Right ventricle myocardium inferior (tissue), 1 donor: ENCODE measurements at places on chromosomes 11 and 22. TPM values are rescaled to one million over a fixed set of nuclear protein-coding genes. Genes with fewer than 3 reads are reported as not detected.

HEPN1 gene
- not detected for total RNA-seq

OR8D1 gene
- not detected for total RNA-seq

TEX54 gene
- total RNA-seq = not detected

CCND1 gene
- total RNA-seq = 145 TPM

TMEM191B gene
- 1.0 TPM for total RNA-seq

BRMS1 gene
- total RNA-seq = 14.6 TPM

CRYBB2 gene
- not detected for total RNA-seq

OR2AG1 gene
- total RNA-seq = not detected

IL17RA gene
- total RNA-seq = 10.9 TPM

MRPL21 gene
- total RNA-seq = 120 TPM

MACROD1 gene
- total RNA-seq = 119 TPM

HBG2 gene
- total RNA-seq = not detected

RCOR2 gene
- 11.1 TPM for total RNA-seq

INCENP gene
- 10.5 TPM for total RNA-seq

CCDC88B gene
- 7.7 TPM for total RNA-seq

NAALAD2 gene
- 1.1 TPM for total RNA-seq

FLRT1 gene
- 0.57 TPM for total RNA-seq

HTR3A gene
- total RNA-seq = not detected

CHADL gene
- 26.4 TPM for total RNA-seq

CARD10 gene
- 10.3 TPM for total RNA-seq

BARX2 gene
- not detected for total RNA-seq

KLHL35 gene
- 0.68 TPM for total RNA-seq

PNPLA5 gene
- not detected for total RNA-seq

TBX10 gene
- 0.41 TPM for total RNA-seq

DLG2 gene
- total RNA-seq = 5.7 TPM

PTPN5 gene
- total RNA-seq = 0.27 TPM

IL10RA gene
- total RNA-seq = 7.2 TPM

KDELR3 gene
- 4.4 TPM for total RNA-seq

KDM4F gene
- total RNA-seq = not detected

VPS37C gene
- total RNA-seq = 16.5 TPM

AHNAK gene
- total RNA-seq = 332 TPM

C11orf16 gene
- total RNA-seq = not detected

PDE2A gene
- total RNA-seq = 41.2 TPM

TYMP gene
- 15.5 TPM for total RNA-seq

KRTAP5-11 gene
- not detected for total RNA-seq

MMP27 gene
- total RNA-seq = not detected

AASDHPPT gene
- 35.0 TPM for total RNA-seq

OR2AT4 gene
- total RNA-seq = not detected

PIK3C2A gene
- total RNA-seq = 29.9 TPM

RFPL3 gene
- not detected for total RNA-seq

GUCY1A2 gene
- total RNA-seq = 12.4 TPM

TEX12 gene
- total RNA-seq = 0.54 TPM

C11orf87 gene
- total RNA-seq = not detected
